ENCODE measurements at places on chromosomes 2 and 18. TPM values are rescaled to one million over a fixed set of nuclear protein-coding genes. Genes with fewer than 3 reads are reported as not detected.
A peak's percentile ranks its signal among the peaks of the same experiment; 100 is the strongest.

Gene MAPRE2
- total RNA-seq: 71.9 TPM

Gene ITGA4
- total RNA-seq: 23.9 TPM

Gene MITD1
- 28.0 TPM for total RNA-seq

Gene MRPL44
- total RNA-seq: 13.5 TPM

DNA sequence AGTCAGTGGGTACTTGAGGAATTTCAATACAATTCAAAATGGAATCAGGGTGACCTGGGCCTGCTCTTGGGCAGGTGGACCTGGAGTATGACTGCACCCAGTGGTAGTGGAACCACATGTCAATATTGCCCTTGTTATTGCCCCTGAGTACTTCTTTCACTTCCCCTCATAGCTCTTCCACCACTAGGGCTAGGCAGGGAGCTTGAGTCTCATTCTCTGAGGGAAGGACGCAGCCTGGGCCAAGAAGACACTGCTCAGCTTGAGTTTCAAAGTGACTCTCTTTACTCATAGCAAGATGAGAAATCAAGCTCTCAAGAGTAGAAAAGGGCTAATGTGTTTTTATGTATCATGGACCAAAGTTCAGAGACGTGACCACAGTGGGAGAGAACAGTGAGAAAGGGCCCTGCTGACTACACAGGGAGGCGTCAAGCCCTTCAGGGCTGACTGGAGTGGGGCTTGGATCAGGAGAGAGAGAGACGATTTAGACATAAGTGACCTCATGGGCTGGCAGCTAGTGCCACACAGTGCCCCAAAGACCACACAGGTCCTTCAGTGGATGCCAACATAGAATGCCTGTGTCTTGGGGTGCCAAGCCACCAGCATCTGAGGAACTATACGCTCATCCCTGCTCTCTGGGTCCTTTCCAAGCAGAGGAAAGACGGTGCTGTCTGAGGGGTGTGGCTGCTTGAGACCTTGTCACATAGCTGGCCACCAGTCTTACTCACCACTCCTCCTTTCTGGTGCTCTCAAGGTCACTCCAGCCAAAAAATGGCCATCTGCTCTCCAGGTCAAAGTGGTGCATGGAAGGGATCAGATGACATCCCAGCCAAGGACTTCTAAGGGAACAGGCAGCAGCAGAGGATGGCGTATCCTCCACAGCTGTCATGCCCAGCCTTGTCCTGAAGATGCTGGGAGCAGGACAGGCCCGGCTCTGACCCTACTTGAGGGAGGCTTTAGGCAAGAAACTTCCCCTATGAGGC, 13.0 kb downstream of the PTMA start:
- no peak for DNase-seq

DNA sequence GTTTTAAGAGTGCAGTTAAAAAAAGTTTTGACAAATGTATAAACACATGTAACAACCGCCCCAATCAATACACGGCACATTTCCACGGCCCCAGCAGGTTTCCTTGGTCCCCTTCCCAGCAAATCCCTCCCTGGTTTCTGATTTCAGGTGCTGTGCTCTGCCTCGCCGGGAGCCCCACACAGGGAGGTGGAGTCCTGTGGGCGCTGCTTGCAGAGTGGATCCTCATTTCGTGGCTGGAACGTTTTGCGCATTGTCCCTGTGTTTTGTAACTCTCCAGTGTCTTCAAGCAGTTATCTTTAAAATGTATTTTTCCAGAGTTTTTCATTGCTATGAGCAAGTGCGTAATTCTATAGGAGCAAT, 124.8 kb downstream of the GALR1 start:
- DNase-seq: no peak

DNA sequence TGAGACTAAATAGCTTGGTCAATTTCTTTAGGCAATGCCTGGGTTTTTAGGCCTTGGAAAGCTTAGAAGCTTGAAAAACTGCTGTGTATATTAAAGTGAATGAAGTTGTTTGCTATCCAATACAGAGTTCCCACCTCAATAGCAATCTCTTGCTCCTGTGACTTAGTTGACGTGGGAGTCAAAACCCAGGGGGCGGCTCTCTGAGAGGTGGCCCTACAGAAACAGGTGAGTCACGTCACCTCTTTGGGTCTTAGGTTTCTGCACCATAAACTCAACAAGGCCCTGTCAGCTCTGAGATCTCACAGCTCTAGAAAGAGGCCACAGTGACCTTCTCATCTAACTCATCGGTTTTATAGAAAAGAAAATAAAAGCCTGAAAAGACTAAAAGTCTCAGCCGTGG, 79.6 kb downstream of the ADD2 start:
- no peak for DNase-seq

DNA sequence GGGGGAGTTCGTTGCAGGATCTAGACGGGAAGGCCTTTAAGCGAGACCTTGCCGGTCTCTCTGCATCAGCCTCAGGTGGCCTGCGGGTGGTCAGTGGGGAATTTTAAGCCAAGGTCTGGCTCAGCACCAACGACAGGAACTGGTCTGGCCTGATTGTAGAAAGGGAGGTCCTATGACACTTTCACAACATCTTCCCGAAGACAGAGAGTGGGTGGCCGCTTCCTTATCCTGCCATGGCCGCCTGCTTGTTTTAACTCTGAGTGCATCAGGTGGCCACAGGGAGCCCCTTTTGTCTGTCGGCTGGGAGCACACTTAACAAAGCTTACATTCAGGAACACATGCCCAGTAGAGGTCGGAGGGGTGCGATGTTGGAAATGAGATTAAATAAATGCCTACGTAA, 363.7 kb upstream of the MYT1L start:
- no peak for DNase-seq

GRCh38 chr2:228548230-228548629, 366.7 kb upstream of the SPHKAP start:
- DNase-seq: no peak

DNA sequence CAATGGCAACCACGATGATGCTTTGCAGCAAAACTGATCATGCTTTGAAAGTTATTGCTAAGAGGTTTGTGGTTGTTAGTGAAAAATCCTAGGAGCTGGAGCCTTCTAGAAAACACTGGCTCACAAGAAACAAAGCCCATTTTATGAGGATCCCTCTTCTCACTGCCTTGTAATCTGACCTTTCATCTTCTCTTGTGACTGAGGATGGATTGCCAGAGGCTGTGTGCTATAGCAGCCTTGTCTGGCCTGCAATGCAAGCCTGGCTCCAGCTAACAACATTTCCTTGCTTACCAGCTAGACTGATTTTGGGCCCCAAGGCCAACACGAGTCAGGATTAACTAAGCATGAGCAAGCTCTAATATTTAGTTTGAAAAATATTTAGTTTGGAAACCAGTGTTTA, 13.1 kb downstream of the PIEZO2 start:
- DNase-seq: no peak

DNA sequence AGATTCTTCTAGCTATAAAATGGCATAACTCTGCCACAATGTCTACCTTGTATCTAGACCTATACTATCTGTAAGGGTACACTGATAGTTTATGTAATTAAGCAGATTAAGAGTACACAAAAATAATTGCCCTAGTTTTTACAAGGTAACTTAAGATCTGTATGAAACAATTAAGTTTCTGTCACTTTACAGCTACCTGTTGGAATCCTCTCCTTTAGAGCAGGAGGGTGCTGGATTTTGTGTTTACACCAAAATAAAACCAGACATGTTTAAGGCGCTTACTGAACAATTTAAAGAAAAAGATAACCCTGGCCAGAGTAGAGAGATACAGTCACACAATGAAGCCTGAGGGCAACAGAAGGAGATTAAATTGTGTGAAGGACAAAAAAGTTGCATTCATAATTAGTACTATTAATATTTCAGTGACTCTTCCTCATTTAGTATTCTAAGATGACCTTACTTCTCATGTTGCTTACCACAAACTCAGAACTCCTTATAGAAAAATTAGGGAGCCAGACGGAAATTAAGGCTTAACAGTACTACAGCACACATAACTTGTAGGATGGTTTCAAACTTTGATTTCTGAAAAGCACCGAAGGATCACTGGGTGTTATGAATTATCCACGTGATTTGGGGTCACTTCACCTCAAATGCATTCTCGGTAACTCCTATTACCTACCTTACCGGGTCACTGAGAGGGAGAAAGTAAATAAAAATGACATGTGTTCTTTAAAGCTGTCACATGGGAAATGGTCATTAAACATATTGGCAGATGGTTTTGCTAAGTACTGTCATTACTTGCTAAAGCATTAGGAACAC, 1.0 kb downstream of the DARS1 start:
- no peak for DNase-seq

DNA sequence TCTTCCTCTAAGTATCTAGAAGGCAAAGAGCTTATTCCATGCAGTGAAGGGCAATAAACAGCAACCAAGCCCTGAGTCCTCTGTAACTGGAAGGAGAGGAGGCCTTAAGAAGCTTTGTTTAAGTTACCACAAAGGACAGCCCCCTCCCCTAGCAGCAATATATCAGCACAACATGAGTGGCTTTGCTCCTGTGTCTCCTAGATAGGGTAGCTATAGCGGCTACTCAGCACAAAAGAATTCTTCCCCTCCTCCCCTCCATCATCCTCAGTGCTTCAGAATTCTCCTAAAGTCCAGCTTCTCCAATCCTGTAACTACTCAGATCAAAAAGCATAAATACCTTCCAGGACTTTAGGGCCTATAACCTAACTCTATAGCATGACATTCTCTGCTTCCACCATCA, 16.5 kb downstream of the SUMO1 start:
- no peak for DNase-seq

DNA sequence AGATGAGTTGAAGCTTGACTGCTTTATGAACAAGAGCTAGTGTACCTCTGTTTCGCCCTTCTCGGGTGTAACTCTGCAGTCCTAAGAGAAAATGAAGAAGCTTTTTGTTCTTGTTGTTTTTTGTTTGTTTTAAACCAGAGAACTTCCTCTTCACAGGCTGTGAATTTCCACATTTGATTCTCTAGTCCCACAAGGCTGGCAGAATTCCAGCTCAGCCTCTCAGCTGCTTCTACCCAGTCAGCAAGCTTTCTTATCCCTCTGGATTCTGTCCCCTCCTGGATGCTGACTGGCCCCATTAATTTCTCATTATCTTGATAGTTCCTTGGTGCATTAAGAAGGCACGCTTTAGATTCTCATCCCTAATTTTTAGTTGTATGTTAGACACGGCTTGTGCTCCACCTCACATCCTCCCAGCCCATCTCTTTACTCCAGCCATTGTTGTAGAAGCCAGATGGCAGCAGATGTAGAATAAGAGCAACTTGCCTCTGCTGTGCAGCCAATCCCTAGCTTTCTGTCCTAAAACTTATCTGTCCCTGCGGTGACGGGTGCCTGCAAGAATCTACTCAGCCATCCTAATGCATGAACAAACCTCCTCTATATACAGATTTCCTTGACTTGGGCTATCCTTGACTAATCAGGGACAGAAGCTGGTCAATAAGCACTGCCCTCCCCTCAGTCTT, 12.3 kb upstream of the RESP18 start:
- DNase-seq: no peak

DNA sequence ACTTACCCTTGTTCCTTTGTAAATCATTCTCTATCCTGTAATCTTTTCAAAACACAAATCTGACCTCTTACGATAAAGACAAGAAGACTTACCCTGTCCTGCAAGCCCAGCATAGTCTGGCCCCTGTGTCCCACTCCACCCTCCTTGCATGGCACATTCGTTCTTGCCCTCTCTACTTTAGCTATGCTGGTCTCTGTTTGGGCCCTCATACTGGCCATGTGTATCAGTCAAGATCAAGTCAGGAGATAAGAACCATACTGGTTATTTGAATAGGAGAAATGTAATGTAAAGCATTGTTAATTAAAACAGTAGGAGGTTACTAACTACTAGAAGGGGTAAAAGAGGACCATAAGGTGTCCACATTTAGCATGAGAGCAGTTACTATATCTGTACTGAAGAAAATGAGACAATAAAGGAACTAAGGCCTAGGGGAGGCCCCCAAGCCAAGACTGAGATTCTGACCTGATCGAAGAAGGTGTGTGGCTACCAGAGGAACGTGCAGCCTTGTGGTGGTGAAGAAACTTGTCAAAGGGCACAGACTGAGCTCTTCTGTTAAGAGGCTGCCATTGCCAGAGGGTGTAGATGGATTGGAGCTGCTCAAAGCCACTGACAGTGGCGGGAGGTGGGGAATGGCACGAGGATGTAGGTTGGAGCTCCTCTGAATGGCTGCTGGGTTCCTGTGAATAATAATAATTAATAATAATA, 80.8 kb downstream of the KCTD18 start:
- no peak for DNase-seq

GRCh38 chr2:54348646-54349045, 92.6 kb upstream of the TSPYL6 start:
- no peak for DNase-seq

GRCh38 chr2:48180557-48180956, 274.3 kb upstream of the FBXO11 start:
- DNase-seq: no peak

DNA sequence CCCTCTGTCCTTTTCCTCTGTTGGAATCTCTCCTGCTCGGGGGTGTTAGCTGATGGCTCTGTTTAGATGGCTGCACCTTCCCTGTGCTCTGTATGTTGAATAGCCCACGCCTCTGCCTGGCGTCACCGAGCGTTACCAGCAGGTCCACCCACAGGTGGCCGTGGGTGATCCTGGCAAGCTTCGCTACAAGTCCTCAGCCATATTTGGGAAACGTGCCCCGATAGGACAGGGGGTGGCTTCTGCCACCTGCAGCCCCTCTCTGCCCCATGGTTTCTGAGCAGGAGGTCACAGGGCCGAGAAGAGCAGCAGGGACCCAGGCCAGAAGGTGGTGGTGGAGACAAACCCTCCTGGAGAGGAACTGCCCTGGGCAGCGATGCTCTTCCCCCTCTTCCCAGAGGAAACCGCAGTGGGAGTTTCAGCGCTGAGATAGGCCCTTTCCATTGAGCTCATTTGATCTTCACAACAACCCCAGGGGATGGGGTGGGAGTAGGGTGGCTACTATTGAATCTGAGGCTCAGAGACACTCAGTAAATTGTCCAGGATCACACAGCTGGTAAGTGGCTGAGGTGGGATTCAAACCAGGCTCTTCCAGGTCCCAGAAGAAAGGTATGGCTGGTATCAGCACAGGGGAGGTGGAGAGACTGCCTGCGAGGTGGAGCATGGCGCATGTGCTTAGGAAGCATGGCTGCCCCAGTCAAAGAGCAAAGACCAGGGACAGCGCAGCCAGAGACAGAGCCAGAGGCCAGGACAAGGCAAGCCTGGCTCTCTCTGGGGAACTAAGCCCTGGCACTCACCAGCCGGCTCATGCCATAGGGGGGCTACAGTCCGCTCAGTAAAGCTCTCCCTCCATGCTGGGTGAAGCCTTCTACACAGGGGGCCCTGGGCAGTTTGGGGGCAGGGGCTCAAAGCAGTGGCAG, 15.0 kb downstream of the NGEF start:
- DNase-seq: peak; percentile 57
